ENCODE measurements at places on chromosomes 7 and 10. TPM values are rescaled to one million over a fixed set of nuclear protein-coding genes. Genes with fewer than 3 reads are reported as not detected.

BZW2 gene
- 46.2 TPM for polyA plus RNA-seq

TMEM213 gene
- polyA plus RNA-seq = not detected

A1CF gene
- not detected for polyA plus RNA-seq

TAS2R41 gene
- not detected for polyA plus RNA-seq

LRMDA gene
- polyA plus RNA-seq = not detected

DDC gene
- not detected for polyA plus RNA-seq

RAB19 gene
- polyA plus RNA-seq = 5.7 TPM

TAF5 gene
- polyA plus RNA-seq = 3.8 TPM

EN2 gene
- polyA plus RNA-seq = not detected

CNOT4 gene
- polyA plus RNA-seq = 13.2 TPM

Data from CD4-positive, CD25-positive, alpha-beta regulatory T cell (primary cell).